ENCODE measurements at places on chromosomes 5 and 9.
A peak's percentile ranks its signal among the peaks of the same experiment; 100 is the strongest.

GRCh38 chr5:149478761-149479160, 72.5 kb downstream of the CSNK1A1 start:
- DNase-seq, result no peak

- no peak for DNase-seq
These were observed 71.4 kb upstream of the PHYKPL start for GRCh38 chr5:178304016-178304415.

DNA sequence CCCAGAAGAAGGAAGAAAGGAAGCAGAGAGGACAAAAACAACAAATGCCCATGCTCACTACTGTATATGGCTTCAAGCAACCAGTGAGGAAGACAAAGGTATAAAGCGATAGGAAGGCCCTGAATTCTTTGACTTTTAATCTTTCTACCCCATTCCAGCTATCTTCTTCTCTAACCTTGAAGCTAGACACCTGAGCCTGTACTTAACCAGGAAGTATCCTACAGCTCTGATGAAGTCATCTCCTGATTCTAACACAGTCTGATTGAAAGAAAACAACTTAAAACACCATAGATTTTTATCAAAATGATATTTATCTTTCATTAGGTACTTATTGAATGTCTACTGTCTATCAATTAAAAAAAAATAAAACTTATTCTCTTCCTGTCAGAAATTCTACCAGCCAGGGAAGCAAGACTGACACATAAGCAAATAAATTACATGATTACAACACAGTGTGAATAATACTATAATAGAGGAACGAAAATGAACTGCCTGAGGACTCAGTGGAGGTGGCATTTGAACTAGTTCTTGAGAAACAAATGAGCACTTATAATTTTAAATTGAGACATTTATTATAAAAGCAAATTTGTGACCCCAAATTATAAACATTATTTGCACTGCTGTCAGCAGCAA, 123.3 kb upstream of the ELL2 start:
- DNase-seq, result no peak

GRCh38 chr9:75161116-75161857, 73.0 kb downstream of the OSTF1 start:
- no peak for DNase-seq

- no peak for DNase-seq
These were observed 126.9 kb downstream of the DOCK2 start for GRCh38 chr5:169764018-169764378.

- no peak for DNase-seq
These were observed 71.0 kb downstream of the WNK2 start for GRCh38 chr9:93254806-93255493.

DNA sequence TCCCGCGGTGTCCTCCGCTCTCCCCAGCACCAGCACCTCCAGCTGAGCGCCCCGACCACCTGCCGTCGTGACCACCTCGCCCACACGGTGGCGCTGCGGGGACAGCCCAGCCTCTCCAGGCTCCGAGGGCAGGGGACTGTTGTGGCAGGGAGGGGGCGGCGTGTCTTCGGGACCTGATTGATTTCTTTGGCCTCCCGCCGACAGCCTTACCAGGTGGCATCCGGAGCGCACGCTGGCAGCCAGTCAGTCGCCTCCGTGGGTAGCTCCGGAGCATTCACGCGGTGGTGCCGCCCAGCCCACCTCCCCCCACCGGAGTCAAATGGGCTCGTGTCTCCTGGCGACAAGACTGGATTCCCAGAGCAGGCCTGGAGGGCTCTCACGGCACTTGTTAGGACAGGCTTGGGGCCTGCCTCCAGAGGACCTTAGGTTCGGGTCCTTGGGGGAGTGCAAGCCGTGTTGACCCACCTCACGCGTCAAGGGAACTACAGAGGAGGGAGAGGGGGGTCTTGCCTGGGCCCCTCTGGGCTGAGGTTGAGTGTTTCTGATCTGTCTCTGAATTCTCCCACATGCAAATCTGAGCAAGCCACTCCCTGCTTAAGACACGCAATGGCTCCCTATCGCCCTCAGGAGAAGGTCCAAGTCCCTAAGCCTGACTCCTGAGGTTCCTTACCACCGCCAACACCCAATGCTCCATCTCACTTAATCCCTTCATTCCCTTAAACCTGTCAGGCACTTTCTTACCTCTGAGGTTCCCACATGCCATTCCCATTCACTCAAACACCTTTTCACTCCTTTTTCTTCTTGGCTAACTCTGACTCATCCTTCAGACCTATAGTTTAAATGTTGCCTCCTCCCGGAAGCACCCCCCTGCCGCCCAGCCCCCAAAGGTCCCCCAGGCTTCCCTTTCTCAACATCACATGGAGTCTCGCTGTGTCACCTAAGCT, 51.2 kb upstream of the GGTA1 start:
- DNase-seq, result no peak

DNA sequence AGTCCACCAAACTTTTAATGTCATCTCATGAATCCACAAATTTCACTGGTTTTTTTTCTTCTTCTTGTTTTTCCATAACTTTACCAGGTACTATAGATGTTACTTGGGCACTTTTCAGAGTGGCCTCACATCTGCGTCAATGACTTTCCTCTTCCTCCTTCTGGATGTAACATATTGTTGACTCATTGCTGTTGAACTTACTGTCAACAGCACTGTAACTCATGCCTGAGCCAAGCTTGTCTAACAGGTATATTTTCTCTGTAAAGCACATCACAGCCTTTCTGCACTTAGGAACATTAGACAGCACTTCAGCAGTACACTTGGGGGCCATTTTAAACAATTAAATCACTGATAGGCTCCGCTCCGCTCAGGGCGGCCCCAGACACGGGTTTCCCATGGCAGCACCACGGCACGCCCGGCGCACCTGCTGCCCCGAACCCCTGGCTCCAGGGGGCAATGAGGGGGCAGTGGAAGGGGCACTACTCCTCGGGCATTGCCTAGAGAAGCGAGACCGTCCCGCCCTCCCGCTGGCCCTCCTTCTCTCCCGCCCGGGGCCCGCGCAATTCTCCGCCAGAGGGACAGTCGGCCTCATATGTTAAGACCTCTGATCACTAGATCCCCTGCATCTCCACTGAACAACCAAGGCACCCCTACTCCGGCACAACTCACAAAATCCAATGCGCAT, 41.9 kb upstream of the SPATA31C2 start:
- no peak for DNase-seq

GRCh38 chr9:19162956-19163355, 35.7 kb upstream of the PLIN2 start:
- DNase-seq, result no peak

- no peak for DNase-seq
These were observed 217.0 kb downstream of the PAPPA start for GRCh38 chr9:116370556-116370955.

GRCh38 chr5:10825897-10826644, 65.0 kb upstream of the DAP start:
- no peak for DNase-seq

DNA sequence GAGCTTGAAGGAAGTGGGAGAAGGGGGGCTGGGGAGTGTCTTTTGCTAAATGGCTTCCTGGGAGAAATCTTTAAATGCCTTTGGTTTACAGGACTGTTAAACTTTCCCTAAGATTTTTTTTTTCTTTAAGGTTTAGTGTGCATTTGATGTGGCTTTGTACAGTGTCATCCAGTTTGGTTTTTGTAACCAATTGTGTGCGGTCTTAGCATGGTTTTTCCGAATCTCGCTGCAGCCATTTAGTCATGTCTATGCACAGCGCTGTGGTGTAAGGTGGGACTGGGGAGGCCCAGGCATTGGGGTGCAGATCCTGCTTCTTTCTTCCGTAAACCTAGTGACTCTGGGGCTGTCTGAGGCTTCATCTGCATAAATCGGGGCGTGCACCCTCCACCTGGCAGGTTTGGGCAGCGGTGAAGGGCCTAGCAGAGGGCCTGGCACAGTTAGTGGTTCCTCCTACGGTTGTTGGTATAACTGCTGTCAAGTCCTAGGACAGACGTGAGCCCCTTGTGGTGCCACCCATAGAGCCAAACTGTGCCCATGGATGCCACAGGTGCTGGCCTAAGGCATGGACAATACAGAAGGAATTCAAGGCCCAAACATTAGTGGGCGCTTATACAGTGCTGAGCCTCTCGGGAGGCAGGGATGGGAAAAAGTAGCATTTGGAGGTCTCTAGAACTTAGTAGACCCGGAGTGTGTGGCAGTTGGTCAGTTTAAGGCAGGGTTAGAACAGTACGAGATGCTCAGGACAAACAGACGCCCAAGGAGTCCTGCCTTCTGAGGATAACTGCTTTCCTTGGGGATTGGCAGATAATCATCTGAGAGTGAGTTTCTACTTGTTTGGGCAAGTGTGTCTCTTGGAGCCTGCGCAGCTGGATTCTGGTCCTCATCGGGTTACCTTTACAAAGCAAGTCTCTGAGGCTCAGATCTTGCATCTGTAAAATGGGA, 1.5 kb downstream of the PRRC2B start:
- DNase-seq, result no peak

DNA sequence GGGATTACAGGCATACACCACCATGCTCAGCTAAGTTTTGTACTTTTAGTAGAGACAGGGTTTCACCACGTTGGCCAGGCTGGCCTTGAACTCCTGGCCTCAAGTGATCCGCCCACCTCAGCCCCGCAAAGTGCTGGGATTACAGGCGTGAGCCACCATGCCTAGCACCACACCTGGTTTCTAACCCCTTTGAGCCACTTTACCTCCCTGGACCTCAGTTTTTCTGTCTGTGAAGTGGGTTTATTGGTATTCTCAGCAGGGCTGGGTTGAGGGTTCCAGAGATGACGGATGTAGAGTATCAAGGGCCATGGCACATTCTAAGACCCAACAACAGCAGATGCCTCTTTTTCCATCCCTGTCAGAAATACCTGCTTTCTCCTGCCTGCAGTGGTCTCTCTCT, 38.6 kb downstream of the AMBP start:
- no peak for DNase-seq

- no peak for DNase-seq
These were observed 21.3 kb upstream of the SERINC5 start for GRCh38 chr5:80277191-80277590.

DNA sequence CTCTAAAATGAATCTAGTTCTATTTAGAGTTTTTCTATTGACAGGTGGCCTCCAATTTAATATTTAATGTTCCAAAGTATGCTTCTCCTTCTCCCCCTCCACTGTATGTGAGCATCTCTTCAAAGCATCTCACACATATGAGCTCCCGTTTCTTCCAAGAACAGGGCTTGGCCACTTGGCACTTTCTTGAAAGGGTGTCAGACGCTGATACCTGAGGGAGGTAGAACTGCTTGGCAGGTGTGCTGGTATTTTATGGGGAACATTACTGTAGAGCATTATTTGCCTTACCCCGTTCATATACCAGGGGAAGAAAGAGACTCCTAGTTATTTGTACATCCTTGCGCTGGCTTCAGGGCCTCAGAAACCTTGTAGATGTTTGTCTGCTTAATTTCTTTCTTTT, 1.9 kb downstream of the RCL1 start:
- no peak for DNase-seq

DNA sequence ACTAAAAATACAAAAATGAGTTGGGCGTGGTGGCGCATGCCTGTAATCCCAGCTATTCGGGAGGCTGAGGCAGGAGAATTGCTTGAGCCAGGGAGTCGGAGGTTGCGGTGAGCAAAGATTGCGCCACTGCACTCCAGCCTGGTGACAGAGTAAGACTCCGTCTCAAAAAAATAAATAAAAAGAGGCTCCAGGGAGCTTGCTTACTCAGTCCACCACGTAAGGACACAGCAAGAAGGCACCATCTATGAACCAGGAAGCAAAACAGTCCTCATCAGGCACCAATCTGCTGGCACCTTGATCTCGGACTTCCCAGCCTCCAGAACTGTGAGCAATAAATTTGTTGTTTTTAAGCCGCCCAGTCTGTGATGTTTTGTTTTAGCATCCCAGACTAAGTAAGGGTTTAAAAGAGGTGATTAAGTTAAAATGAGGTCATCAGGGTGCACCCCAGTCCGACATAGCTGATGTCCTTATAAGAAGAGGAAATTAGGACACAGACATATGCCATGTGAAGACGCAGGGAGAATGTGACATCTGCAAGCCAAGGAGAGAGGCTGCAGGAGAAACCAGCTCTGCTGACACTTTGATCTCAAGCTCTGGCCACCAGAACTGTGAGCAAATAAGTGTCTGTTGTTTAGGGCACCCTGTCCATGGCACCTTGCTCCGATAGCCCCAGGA, 45.9 kb downstream of the C9orf50 start:
- DNase-seq, result no peak

- DNase-seq, result no peak
These were observed 16.9 kb downstream of the GNG10 start for GRCh38 chr9:111678293-111678692.

DNA sequence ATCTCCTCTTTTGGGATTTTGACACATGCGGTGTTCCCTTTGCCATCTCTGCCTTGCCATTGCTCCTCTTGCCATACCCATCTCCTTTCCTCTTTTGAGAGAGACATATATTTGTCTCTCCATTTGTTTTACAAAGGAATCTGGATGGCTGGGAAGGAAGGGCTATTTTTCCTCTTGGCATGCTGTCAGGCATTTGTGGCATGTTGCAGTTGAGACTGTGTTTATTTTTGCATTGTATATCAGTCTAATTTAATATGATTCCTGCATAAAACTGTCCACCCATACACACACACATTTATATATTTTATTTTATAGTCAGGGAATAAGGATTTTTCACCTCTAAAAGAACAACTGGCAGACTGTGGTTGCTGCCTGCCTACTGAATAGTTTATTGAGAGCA, 1105.8 kb upstream of the SEMA6A start:
- DNase-seq, result no peak

GRCh38 chr5:134758176-134758503, 439 bp upstream of the DDX46 start:
- no peak for DNase-seq

- DNase-seq, result no peak
These were observed 6.5 kb downstream of the ZNF462 start for GRCh38 chr9:106869458-106869857.

GRCh38 chr5:101390151-101390908, 487.2 kb upstream of the ST8SIA4 start:
- DNase-seq, result peak; percentile 0

DNA sequence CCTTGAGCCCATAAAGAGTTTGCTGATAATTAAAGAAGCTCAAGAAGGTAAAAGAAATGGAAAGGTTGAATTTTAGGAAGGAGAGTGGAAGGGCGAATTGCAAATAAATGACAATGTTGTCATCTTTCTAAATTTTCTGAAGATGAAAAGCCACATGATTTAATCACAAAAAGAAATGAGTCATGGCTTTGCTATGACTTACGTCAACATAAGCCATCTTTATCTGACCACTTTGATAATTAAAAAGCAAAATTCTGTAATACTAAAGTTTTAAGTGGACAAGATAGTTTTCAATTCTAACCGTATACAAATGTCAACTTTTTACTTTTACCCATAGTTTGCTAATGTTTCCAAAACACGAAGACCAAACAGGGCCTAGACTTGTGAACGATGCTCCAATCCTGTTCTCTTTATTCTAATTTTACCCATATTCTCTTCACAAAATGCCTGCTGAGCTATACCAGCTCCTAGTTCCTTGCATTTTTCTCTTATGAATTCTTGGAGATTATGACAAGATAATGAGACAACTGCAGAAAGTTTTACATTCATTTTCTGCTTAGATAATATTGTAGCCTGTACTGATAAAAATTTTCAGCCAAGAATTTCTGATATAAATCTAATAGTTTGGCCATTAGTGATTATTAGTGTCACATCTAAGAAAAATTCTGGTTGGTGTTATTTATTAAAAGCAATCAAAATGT, 21.8 kb upstream of the PRUNE2 start:
- DNase-seq, result no peak

Data from AG04450 (cell line).